ENCODE measurements at places on chromosomes 2 and 18.
A peak's percentile ranks its signal among the peaks of the same experiment; 100 is the strongest.

GRCh38 chr2:134906726-134907125 lies 11.9 kb upstream of the CCNT2 start:
- DNase-seq, result no peak

DNA sequence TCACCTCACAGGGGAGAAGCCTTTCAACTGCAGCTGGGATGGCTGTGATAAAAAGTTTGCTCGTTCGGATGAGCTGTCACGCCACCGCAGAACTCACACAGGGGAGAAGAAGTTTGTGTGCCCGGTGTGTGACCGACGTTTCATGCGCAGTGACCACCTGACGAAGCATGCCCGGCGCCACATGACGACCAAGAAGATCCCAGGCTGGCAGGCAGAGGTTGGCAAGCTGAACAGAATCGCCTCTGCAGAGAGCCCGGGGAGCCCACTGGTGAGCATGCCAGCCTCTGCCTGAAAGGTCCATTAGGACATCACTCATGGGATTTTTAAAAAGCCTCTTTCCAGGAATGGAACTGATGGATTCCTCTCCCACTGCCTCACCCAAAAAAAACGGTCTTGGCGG lies 8.9 kb downstream of the KLF11 start:
- no peak for DNase-seq

DNA sequence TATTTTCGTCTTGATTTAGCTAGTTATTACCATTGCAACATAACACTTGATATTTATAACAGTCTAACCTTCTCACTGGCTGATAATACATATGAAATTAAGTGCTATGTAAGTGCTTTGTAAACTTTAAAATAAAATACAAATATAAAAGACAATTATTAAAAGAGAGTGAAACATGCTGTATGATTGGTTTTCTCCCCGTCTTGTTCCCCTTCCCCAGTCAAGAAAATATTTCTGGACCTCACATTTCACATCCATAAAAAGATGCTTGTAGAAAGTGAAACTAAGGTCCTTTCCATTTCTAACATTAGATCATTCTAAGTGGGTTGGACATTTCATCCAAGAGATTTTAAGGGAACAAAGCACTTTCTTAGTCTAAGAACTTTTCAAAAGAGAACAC lies 310.2 kb upstream of the LRATD1 start:
- no peak for DNase-seq

DNA sequence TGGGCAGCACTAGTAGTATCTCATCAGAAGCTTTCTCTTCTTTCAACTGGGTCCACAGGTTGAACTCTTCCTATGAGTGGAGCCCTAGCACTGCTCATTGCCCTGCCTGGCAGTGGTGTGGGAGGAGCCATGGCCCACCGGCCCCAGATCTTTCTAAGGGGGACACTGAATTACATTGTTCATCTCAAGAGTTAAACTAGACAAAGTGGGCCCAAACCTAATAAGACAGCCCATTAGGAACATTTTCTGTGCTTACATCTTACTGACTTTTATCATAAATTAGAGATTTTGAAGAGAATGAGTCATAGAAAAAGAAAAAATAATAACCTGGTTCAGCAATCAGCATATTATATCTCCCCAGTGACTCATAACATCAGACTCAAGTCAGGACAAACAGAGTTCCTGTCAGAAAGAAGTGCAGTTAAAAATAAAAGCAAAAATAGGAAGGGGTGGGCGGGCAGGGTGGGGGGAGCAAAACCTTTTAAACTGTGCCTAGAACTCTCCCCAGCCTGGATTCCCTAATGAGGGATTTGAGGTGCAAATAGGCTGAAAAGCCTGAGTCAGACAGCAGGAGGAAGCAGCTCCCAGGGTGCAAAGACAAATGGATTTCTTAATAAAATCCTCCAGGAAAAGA lies 161.6 kb upstream of the TRIB2 start:
- DNase-seq, result no peak

DNA sequence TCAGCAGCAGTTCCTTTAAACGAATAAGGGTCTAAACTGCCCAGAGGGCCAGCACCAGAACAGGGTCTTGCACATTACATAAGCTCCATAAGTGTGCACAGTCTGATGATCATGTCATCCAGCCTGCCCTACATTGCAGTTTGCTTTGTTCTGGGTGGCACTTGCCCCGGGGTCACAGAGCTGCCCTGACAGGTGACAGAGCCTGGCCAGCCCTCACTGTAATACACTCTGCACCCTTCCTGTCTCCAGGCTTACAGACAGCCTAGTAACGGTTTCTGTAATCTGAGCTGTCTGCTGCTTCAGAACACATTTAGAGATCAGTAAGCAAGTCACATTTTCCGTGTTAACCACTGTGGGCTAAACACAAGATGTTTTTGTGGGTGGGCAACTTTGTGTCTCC lies 213.3 kb downstream of the FAM210A start:
- no peak for DNase-seq

DNA sequence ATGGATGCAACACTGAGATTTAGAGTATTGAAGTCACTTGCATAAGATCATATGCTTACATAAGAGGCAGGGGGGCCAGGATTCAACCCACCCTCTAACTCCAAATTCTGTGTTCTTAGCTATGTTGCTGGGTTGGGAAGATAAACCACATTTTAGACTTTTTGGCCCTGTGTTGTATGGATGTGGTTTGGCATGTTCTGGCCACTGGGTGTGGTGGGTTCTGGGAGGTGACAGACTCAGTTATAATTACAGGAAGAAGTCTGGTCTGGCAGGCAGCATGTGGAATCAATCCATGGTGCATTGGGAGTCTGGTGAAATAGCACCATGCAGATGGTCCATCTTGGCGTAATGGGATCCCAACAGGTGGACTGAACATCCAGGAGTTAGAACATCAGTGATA lies 138.9 kb downstream of the LTBP1 start:
- no peak for DNase-seq

GRCh38 chr18:34620258-34620861 lies 89.7 kb upstream of the DTNA start:
- no peak for DNase-seq

GRCh38 chr2:174012347-174013314 lies 47.5 kb upstream of the SP3 start:
- DNase-seq, result no peak

DNA sequence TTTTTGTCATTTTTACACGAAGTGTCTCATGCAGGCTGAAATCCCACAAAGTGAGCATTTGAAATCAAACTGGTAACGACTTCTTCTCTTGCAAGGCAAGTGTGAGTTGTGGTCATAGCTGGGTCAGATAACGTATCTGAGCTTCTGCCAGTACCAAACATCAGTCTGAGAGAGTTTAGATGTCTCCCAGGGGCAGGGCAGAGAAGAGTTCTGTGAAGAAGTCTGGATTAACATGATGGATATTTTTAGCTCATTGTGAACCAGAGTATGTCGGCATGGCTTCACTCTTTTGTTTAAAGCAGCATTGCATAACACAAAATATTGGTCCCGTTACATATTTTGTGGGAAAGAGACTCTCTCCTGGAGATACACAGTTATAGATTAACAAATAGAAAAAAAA lies 655.5 kb upstream of the KLHL29 start:
- no peak for DNase-seq

DNA sequence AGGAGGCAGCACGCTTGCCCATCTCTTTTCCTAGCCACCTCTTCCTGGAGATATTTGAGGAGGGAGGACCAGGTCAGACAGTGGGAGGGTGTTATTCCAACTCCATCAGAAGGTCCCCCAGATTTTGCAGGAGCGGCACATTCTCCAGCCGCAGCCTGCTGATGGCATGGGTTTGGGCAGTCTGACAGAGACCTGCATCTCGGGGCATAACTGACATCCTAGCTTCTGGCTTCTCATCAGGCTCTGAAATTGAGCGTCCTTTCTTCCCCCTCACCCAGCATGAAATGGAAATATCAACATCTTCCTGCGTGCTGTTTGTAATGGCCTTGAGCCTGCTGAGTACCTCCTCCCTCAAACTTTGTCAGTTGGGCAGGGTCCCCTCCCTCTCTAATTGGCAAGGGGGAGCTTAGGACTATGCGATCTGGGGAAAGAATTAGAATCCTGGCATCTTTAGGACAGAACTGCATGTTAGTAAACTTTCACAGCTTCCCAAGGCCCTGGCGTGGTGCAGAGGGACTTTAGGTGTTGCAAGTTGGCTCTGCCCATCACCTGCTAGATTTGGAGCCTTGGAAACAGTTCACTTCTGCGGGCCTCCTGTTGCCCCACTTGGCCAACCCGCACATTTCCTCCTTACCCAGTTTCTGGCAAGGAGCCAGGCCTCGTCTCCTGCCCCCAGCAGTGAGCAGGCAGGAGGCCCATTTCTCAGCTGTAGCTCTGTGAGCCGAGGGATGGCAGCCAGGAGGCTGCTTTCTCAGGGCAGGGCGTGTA lies 2.2 kb downstream of the ITM2C start:
- DNase-seq, result peak; percentile 36

DNA sequence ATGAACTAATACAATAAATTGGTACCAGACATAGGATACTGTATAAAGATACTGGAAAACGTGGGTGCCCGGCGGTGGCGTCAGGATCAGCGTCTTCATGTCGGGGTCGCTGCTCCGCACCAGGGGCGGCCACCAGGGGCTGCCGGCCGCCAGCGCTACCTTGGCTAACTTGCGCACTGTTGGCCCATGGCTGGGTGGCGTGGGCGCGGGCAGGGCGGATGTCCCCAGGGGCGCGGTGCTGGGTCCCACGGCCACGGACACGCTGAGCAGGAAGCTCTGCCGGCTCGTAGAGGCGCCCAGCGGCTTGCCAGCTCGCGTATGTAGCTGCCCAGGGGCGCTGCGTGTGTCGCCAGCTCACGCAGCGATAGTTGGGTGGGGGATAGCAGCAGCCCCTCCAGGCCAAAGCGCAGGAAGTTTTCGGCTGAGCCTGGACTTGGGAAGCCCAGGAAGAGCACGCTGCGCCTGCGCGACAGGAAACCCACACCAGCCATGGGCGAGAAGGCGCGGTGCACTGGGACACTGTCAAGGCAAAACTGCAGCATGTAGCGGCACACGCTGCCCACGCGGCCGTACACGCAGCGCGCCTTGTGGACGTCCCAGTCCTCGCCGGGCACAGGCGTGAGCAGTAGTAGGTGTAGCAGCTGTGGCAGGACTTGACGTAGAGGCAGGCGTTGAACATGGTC lies 299.9 kb downstream of the CCDC74A start:
- no peak for DNase-seq

GRCh38 chr2:218427741-218428140 lies 8.8 kb downstream of the VIL1 start:
- DNase-seq, result no peak

- peak; percentile 32 for DNase-seq
Measured at GRCh38 chr2:180707884-180708205, 272.6 kb upstream of the UBE2E3 start.

DNA sequence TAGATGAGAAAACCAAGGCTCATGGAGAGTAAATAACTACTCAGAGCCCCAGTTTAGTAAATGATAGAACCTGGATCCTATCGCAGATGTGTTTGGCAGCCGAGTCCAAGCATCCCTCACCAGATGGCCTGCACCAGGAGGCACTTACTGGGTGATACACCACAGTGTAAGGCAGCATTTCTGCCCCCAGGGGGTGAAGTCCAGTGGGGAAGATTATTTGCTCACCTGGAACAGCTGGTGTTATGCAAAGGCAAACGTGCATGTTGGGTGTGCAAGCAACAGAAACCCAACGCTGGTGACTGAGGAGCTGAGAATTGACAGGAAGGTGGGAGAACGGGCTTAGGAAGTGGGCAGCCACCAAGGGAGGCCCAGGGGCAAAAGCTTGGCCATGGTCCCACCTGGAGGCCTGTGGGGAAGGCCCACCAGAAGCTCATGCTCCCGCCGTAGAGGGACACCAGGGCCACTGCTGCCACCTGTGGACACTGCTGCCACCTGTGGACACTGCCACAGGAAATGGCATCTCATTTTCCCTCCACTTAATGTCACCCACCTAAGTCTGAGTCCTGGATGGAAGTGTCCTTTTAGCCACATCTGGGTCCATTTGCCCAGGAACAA lies 100.6 kb downstream of the TFCP2L1 start:
- DNase-seq, result peak; percentile 53

- DNase-seq, result no peak
Measured at GRCh38 chr2:64168201-64168600, 24.0 kb upstream of the PELI1 start.

DNA sequence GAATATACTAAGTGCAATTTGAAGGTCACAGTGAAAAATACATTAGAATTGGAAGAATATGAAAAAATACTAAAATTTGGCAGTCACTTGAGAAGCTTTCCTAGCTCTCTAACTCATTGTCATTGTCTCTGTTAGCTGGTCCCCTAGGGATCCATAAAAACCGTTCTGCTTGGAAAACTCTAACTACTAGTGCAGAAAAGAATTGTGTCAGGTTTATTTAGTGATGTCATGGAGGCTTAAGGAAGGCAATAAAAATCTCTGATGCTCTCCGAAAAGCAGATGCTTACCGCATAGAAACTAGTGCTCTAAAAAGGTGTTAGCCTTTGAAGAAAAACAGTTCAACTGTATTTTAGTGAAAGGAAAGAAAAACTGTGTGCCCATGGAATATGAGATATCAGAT lies 150.1 kb upstream of the DLGAP1 start:
- no peak for DNase-seq

GRCh38 chr2:21866316-21866715 lies 742.5 kb downstream of the TDRD15 start:
- DNase-seq, result no peak

DNA sequence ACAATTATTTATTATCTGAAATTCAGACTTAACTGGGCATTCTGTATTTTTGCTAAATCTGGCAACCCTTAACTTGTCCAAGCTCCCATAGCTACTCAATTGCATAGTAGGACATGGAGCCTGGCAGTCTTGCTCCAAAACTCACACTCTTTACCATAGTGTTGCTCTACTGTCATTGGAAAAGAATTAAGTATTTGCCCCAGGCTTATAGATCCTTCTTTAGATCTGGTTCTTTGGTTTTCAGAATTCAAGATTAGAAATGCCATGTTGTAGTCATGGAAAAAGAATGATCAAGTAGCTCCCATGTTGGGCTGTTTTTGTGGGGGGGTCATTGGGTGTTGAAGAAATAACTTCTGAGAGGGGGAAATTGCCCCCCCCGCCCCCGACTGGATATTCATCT lies 240.9 kb downstream of the WDPCP start:
- DNase-seq, result no peak

GRCh38 chr2:69815717-69816116 lies 13.7 kb upstream of the GMCL1 start:
- no peak for DNase-seq

DNA sequence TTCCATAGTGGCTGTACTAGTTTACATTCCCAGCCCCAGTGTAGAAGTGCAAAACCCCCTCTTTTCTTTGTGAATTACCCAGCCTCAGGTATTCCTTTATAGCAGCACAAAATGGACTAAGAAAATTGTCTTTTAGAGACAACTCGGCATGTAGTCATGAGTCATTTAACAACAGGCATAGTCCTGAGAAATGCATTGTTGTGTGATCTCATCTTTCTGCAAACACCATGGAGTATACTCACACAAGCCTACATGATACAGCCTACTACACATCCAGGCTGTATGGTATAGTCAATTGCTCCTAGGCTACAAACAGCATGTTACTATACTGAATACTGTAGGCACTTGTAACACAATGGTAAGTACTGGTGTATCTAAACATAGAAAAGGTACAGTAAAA lies 44.4 kb upstream of the MBP start:
- DNase-seq, result no peak

DNA sequence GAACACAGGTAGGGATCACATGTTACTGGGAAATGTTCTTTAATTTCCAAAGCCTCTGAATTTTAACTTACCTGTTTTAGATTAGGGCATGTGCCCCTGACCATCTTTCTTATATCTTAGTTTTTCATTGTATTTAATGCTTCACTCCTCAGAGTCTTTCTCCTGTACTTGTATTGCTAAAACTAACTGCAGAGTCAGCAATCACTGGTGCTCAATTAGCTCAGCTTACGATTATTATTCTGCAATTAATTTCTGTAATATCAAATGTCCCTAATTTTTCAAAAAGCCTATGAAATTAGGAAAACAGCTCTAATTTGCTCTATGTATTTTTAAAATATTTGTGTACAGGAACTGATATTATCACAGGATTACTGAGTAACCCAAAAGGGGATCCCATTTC lies 693.2 kb upstream of the SLC8A1 start:
- no peak for DNase-seq

Data from NCI-H524 (cell line).